ENCODE measurements at places on chromosomes 3 and 15. TPM values are rescaled to one million over a fixed set of nuclear protein-coding genes. Genes with fewer than 3 reads are reported as not detected.

DNA sequence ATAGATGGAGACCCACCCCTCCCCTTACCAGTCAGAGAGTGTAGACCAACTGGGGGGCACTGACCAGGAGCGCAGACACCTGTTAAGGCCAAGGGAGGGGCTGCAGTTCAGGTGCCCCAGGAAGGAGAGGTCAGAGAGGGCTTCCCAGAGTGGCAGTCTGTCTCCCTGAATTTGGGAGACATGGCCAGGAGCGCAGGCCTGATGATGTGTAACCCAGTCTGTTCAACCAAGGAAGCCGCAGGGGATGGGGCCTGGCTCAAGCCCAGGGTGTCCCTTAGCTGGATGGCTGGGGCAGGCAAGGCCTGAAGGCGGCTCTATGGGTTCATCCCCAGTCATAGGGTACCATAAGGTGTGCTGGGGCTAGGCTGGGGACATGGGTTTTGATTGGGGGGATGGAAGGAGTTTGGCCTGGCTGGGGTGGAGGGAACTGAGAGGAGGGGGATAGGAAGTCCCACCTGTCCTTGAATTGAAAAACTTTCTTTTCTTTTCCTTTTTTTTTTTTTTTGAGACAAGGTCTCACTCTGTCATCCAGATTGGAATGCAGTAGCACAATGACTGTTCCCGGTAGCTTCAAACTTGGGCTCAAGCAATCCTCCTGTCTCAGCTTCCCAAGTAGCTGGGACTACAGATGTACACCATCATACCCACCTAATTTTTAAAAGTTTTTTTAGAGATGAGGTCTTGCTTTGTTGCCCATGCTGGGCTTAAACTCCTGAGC, 75.7 kb downstream of the SMAD6 start:
- DNase-seq: no peak

STRA6 gene
- polyA plus RNA-seq: 21.0 TPM

CTXND1 gene
- polyA plus RNA-seq: 0.03 TPM

RHOV gene
- 1.5 TPM for polyA plus RNA-seq

GRCh38 chr15:58472821-58473581, 41.2 kb downstream of the LIPC start:
- no peak for DNase-seq

DNA sequence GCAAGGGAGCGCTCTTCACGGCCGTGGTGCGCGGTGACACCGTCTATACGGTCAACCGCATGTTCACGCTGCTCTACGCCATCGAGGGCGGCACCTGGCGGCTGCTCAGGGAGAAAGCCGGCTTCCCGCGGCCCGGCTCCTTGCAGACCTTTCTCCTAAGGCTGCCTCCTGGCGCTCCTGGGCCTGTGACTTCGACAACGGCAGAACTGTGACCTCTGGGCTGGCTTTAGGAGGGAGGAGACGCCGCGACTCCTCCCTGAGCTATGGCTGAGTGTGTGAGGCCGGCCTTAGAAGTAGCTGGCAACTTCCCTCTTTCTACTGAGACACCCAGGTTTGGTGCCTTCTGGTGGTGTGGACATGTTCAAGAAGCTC, 1.4 kb downstream of the KBTBD13 start:
- DNase-seq: peak; percentile 84

POPDC2 gene
- polyA plus RNA-seq: 1.2 TPM

GRAMD1C gene
- 0.62 TPM for polyA plus RNA-seq

IGDCC3 gene
- polyA plus RNA-seq: 42.3 TPM

DNA sequence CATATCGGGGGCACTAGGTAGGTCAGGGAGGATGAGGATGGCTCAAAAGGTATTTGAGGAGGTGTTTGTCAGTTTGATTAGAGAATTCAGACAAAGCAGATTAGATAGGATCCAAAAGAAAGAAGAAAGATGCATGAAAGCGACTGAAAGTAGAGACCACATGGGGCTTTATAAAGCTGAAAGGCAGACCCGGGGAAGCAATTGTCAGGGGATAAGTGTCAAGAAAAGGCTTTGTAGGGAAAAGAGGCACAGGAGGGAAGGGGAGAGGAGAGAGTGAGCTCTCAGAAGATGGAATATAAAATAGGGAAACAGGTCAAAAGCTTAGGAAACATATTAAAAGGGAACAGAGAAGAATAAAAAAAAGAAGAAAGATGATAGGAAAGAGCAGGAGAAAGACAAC, 308.2 kb upstream of the RORA start:
- no peak for DNase-seq

DNA sequence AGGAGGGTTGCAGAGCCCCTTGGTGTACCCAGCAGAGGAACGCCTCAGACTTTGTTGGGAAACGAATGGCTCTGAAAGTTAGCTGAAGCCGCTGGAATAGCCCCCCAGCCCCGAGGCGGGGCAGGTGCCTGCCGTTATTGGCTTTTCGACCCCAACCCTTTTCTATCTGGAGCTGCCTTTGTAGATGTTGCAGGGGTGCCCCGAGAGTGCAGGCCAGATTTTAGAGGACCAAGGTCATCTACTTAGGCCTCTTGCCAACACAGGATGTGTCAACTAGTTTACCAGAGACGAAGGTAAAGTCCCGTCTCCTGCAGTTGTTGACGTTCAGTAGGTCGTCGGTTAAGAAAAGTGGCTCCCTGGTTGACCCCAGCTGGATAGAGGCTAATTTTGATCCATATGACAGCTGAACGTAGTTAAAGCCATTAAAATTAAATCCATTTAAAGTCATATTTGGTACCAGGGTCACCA, 579 bp upstream of the UBE3A start:
- no peak for DNase-seq

DNA sequence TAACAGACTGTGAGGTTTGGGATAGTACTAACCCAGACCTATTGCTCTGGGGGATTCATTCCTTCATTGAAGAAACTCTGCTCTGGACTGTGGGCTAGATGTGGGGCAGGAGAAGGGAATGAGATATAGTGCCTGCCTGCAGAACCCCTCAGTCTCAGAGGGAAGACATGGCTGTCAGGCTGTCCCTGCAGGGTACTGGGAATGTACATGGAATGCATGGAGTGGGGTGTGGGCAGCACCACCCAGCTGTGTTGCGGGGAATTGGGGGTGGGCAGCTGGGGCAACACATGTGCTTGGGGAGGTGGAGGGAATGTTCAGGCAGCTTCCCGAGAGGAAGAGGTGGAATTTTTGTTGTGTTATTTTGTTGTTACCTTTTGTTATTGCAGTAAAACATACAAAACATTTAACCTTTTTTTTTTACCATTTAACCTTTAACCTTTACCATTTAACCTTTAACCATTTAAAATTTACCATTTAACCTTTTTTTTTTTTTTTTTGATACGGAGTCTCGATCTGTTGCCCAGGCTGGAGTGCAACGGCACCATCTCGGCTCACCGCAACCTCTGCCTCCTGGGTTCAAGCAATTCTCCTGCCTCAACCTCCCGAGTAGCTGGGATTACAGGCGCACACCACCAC, 7.3 kb downstream of the PAQR5 start:
- DNase-seq: no peak

GRCh38 chr15:70376031-70376928, 278.6 kb upstream of the TLE3 start:
- peak; percentile 62 for DNase-seq

DNA sequence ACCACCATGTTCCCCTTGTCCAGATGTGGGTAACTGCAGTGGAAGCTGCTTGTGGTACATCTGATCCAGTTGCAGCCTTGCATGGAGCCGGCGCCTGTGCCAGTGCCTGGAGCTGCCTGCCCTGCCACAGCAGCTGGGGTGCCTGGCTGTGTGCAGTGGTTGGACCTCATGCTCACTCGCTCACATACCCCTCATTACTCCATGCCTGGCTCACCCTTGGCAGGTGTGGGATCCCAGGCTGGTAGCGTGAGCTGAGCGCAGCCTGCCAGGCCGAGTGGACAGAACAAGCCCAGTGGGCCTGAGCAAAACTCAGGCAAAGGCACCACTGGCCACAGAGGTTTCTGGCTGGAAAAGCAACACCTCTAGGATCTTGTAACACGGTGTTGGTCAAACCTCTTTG, 35.7 kb downstream of the ROPN1B start:
- no peak for DNase-seq

MYH15 gene
- under 0.01 TPM for polyA plus RNA-seq

DNA sequence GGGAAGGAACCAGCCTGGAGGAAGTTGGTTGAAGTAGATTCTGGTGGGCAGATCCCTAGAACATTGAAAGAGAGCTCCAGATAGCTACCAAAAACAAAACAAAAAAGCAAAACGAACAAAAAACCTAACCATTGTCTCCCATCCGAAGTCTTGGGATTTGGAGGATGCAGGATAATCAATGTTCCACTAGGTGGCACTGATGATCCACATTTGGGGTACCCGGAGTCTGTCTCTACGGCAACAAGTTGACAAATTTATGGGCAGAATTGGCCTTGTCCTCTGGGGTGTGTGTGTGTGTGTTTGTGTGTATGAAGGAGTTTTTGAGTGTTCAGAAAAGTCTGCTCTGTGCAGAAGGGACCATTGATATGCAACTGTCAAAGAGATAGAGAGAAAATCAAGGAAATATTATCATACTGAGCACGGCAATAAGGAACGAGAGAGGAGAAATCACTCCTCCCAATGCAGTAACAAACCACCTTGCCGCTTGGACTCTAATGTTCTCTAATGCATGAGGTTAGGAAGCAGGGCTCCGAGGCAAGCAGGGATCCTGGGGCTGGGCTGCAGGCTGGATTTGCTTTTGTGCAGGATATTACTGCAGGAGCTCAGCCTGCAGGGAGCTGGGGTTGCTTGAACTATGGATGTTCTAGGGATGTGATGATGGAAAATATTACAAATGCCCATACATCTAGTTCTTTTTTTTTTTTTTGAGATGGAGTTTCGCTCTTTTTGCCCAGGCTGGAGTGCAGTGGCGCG, 59.8 kb upstream of the KLHL25 start:
- no peak for DNase-seq

TFDP2 gene
- 41.1 TPM for polyA plus RNA-seq

GRCh38 chr3:72791161-72791560, 57.1 kb downstream of the SHQ1 start:
- no peak for DNase-seq

- no peak for DNase-seq
Observed at GRCh38 chr3:124829178-124829818, 57.9 kb downstream of the ITGB5 start.

LDHAL6B gene
- polyA plus RNA-seq: not detected

CYP1A1 gene
- polyA plus RNA-seq: 0.22 TPM

- DNase-seq: no peak
Observed at GRCh38 chr3:16378920-16379319, 113.9 kb downstream of the OXNAD1 start.

C3orf49 gene
- polyA plus RNA-seq: not detected

RBP2 gene
- polyA plus RNA-seq: not detected

- DNase-seq: no peak
Observed at GRCh38 chr3:139302801-139303113, 41.1 kb upstream of the MRPS22 start.
